AG10803 (cell line): ENCODE measurements at places on chromosomes 13 and 19.
A peak's percentile ranks its signal among the peaks of the same experiment; 100 is the strongest.

DNA sequence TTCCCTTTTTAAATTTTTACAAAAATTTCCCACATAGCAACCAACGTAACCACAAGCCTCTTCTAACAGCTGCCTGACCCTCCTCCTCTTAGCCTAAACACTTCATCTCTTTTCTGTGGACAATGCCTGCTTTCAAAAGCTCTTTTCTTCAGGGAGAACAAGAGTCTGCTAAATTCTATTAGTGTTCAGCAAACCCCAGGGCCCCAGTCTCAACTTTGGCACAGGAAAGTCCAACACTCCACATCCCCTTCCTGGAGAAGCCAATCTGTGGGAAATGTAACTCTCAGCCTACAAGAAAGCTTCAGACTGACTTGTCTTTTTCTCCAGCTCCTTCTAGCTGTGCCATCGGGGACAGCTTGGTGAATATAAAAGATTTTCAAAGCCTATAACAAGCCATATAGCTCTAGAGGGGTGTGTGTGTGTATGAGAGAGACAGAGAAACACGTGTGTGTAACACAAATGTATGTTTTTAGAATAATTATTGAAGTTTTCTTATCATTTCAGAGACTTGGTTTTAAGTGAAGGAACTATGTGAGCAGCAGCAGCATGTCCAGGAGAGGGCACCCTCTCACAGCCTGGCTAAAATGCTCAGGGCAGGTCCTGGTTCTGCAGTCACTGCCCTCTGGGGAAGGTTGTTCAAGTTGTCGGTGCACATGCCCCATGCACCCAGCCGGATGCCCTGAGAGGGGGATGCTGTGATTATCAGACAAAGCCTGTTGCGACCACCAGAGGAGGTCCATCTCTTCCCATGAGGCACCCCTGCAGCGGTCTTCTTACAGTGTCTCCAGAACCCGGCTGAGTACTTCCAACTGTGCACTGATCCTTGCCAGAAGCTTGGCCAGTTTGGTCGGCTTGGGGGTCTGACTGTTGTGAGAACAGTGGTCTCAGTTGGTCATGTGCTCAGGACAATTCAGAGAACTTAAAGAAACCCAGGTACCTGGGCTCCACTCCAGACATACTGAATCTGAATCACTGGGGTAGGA, 34.4 kb downstream of the CCDC70 start:
- peak; percentile 56 for DNase-seq

GRCh38 chr13:105201351-105201750, 1334.1 kb downstream of the EFNB2 start:
- no peak for DNase-seq

DNA sequence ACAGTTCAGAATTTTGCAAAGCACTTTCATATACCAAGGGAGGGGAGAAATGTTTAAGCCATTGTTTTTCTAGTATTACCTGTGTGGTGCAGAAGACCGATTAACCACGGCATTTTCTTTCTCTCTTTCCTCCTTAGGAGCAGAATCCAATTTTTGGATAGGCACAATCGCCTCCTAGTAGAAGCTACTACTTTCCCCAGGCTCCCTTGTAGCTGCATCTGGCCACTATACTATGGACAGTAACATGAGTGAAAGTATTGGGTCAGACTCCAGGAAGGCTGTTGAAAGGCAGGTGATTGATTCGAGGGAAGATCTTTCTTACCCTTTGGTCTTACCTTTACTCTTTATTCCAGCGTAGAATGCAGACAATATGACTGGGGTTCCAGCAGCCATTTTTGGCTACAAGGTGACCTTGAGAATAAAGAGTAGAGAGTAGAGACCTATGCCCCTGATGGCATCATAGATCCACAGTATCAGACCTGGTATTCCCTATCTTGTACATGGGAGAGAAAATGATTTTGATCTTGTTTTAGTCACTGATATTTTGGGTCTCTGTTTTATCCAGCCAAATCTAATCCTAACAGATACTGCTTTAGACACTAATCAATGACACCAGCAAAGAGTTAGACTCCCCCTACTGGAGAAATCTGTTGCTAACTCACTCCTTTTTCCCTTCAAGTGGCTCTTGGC, 77.0 kb downstream of the LRRC63 start:
- DNase-seq = peak; percentile 52

GRCh38 chr19:55086730-55087541, 11.3 kb downstream of the EPS8L1 start:
- peak; percentile 87 for DNase-seq

DNA sequence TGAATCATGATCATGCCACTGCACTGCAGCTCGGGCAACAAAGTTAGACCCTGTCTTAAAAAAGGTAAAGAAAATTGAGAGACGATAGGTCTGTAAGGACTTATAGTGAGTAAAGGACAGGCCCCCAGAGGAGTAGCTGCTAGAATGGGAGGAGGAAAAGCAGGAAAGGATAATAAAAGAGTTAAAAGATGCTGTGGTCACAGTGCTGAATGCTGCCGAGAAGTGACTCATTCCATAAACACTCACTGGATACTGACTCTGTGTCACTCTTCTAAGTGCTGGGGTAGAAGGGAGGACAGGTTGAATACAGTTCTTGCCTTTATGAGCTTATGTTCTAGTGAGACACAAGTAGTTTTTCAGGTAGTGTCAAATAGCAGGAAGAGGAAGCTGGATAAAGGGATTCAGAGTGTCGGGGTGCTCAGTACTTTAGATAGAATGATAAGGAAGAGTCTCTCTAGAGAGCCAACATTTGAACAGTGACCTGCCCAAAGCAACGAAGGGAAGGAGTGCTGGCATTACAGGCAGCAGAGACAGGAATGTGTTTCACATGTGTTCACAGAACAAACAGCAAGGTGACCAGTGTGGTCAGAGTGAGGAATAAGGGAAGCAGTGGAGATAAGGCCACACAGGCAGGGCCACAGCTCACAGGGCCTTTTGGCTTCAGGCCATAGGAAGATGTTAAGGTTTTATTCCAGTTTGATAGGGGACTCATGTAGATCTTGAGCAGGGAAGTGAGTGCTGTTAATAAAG, 1240.5 kb downstream of the UQCRFS1 start:
- peak; percentile 74 for DNase-seq

GRCh38 chr13:23979361-23980159, 82.3 kb upstream of the C1QTNF9B start:
- DNase-seq = peak; percentile 85

GRCh38 chr13:26967119-26968038, 204.2 kb downstream of the USP12 start:
- peak; percentile 35 for DNase-seq

DNA sequence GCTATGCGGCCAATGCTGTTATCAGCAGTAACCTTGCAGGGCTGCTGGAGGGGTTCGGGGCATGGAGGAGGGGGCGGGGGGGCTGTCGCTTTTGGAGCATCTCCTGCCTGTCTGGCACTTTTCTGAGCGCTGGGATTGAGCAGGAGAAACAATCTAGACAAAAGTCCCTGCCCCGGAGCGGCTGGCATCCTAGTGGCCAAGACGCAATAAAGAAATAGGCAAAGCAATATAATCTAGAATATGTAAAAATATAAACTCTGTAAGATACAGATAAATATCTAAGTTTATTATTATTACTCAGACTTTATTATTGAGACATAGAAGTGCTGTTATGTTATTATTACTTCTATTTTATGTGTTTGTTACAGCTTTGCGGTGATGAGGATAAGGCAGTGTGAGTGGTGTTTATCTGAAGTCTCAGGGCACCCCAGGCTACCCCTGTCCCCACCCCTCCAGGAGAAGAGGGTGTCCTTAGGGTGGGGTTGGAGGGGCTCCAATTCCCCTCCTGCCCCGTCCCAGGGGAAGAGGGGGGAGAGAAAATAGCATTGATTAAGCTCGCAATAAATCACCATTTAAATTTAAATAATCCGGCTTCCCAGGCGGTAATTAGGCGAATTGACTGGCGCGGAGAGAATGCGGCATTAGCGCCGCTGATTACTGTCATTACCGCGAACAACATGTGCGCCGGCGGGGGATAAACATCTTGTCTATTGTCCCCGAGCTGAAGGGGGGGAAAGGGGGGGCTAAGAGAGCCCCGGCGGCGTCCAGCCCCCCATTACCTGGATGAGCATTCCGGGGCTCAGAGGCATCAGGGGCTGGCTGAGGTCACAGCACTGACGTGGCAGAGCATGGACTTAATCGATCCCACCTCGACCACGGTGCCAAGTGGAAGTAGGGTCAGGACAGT, 3.2 kb downstream of the NPAS1 start:
- no peak for DNase-seq

DNA sequence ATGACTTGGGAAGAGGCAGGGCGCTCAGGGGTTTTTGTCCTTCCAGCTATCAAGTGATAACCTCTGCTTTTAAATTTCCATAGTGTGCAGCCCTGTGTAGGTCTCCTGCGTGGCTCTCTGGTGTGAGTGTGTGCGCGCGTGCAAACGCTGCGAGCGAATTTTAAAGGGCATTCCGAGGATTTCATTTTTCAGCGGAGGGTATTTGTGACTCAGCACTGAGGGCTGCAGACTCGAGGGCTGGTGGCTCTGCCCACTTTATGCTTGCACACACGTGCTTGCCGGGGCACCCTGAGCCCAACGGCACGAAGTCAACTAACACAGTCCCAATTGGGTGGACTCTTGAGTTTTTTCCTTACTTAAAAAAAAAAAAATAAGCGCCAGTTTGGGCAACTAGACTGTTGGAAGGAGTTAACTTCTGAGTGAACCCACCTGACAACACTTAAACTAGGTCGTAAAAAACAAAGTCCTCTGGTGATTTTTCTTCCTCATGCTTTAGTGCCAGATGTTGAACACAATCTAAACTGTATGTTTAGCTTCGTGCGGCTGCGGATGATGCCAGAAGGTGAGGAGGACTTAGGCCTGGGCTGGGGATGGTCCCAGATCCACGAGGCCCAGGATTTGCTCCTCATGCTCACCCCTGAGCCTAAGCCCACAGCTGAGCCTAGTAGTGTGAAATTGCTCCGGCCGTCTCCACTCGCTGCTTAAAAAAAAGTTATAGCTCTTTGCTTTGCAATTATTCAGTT, 2.1 kb downstream of the FGF9 start:
- DNase-seq = no peak

GRCh38 chr13:59671881-59672280, 491.8 kb downstream of the DIAPH3 start:
- DNase-seq = no peak

DNA sequence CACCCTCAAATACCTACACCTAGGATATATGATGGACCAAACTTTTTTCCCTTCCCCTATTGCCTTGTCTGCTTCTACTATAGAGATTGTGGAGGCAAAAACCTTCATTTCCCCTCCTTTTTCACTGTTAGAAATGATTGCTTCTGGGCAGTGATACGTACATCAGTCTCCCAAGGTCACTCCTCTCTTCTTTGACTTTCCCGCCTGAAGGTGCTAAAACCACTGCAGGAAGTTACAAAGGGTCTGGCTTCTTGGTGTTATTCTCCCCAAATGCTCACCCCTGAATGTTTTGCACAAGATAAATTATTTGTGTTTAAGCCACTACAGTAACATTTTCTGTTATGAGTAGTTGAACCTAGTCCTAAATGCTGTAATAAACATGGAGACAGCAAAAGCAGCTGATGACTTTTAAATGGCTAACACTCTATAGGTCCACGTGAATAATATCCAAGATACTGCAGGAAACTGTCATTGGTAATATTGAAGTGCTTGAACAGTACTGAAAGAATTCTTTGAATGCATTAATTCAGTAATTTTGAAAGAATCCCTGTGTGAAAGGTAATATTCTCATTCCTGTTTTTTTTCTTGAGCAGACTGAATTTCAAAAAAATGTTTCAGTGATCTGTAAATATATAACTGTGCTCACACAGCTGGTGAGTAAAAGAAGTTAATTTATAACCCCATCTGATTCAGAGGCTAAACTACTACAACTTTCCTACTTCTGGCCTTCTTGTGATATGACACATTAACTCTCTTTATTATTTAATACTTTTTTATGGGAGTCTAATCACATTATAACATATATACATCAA, 865.1 kb downstream of the EFNB2 start:
- DNase-seq = no peak

DNA sequence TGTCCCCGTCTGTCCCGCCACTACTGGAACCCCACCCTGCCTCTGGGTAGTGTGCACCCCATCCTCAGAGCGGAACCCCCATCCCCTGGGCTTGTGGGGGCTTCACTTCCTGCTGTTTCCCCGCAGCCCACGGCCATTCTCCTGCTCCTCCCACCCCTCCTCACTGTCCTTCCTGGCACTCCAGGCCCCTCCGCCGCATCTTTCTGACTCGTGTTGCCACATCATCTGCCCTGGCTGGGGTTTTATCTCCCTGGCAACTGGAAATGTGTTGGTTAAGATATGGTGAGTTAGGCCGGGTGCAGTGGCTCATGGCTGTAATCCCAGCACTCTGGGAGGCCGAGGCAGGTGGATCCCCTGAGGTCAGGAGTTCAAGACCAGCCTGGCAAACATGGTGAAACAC, 37.3 kb downstream of the KDM4B start:
- peak; percentile 40 for DNase-seq
